T1000 (cell line): ENCODE measurements at places on chromosomes 6 and 20.

DNA sequence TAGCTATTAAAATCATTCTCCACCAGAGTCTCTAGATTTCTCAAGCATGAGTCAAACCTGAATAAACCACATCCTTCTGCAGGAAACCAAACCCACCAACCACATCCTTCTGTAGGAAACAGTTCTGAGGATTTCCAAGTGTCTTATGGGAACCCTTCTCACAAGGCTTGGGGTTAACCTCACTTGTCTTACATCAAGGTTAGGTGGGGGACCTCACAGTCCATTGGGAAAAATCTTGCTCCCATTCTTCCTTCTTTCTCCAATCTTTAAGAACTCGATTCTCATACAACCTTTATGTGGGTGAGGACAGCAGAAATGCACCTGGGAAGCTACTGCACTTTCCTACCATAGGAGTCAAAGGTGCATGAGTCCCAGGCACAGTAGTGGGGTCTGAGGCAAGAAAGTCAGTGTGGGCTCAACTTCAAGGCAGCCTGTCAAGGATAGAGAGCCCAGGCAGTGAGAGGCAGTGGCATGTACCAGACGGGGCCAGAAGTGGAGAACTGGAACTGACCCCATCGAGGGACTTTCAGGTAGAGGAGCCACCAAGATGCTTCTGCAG, 114.5 kb downstream of the SLC22A3 start:
- DNase-seq, result no peak

GRCh38 chr6:13065581-13065980, 262.8 kb downstream of the TBC1D7 start:
- no peak for DNase-seq

GRCh38 chr6:72621291-72622093, at the start of gene KCNQ5:
Gene KCNQ5, plus strand, starts transcription at chr6:72622064.
- DNase-seq, result no peak

DNA sequence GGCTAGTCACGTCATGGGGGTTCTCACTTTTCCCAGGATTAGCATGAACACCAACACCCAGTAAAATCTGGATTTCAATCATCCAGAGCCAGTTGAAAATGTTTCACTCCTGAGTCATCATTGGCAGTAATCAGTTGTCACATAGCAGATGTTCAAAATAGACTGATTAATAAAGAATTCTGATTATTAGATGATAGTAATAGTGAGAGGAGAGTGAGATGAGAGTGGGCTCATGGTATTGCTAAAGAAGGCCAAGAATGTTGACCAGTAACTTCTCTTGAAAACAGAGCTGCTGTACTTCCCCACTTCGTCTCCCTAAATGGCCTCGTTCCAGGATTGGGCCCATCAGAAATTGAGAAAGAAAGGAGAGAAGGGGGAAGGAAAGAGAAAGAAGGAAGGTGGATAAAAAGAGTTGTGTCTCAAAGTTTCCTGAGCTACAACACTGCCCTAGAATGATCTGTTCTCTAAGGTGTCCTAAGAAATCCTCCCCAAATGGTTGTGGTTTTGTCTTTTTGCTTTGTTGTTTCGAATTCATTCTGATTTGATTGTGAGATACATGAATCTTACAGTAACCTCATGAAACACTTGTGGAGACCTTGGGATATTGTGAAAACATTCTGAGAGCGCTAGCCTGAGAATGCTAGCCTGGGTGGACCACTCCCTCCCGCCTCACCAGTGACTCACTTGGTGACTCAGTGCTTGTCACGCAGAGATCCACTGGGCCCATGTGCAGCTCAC, 502.2 kb upstream of the JARID2 start:
- peak; percentile 82 for DNase-seq

GRCh38 chr6:131182991-131183425, 47.7 kb downstream of the AKAP7 start:
- DNase-seq, result no peak
